Activated T-helper 1 cell treated with Interleukin-2 at 50 U/mL for 16 hours (primary cell): ENCODE measurements at places on chromosomes 4 and X.

GRCh38 chr4:8131210-8131609, 27.4 kb downstream of the ABLIM2 start:
- DNase-seq, result no peak

- DNase-seq, result no peak
These were observed 250.8 kb upstream of the SFRP2 start for GRCh38 chr4:154039435-154040343.

DNA sequence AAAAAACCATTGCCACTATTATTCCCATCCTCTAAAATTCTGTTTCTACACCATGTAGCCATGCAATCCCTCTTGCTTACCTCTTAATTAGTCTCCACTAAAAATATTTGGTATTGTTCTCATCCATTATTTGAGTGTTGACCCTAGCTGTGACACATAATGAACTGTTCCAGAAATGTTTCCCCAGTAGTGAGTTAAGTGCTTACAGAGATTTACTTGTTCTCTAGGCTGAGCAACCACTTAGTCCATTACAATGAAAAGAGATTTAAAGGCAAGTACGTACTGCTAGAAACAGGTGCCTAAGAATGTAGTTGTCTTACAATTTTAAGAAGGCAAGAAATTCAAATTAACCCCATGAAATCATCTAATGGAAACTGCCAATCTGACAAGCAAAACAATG, 112.7 kb upstream of the PTPN13 start:
- no peak for DNase-seq

GRCh38 chr4:153212736-153213135, 8.5 kb downstream of the TRIM2 start:
- DNase-seq, result no peak

GRCh38 chr4:113732967-113733527, 28.5 kb downstream of the CAMK2D start:
- DNase-seq, result no peak

GRCh38 chr4:20493761-20494353, 206.4 kb upstream of the PACRGL start:
- no peak for DNase-seq

GRCh38 chr4:80462621-80463091, 127.1 kb downstream of the CFAP299 start:
- no peak for DNase-seq

GRCh38 chr4:153573881-153574802, 108.0 kb downstream of the TMEM131L start:
- DNase-seq, result peak; percentile 38

DNA sequence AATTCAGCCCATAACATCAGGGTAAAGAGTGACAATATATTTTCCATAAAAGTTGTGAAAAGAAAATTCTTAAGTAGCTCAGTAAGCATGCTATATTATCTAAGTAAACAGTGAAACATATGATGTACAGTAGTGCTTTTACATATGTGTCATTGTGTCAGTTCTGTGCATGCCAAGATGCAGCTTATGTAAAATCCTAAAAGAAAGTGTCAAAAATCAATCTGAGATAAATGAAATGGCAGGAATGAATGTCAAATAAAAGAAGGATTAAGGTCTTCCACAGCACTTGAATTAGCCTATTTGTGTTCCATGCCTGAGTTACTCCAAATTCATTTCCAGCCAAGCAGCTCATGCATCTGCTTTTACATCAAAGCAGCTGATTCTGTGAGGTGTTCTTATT, 452.7 kb upstream of the HS3ST1 start:
- DNase-seq, result no peak

- DNase-seq, result peak; percentile 2
These were observed 80.6 kb downstream of the PBDC1 start for GRCh38 chrX:76253432-76253831.

GRCh38 chrX:8971116-8971515, 62.8 kb downstream of the FAM9B start:
- DNase-seq, result no peak

DNA sequence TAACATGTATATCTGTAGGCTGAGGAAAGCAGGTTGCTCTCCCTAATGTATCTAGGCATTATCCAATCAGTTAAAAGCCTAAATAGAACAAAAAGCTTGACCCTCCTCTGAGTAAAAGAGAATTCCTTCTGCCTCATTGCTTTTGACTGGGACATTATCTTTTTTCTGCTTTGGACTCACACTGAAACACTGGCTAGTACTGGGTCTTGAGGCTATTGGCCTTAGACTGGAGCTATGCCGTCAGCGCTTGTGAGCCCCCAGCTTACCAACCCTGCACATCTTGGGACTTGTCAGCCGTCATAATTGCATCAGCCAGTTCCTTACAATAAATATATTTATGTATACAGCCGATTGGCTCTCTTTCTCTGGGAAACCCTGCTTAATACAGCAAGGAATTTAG, 206.8 kb upstream of the ARHGAP24 start:
- DNase-seq, result no peak

DNA sequence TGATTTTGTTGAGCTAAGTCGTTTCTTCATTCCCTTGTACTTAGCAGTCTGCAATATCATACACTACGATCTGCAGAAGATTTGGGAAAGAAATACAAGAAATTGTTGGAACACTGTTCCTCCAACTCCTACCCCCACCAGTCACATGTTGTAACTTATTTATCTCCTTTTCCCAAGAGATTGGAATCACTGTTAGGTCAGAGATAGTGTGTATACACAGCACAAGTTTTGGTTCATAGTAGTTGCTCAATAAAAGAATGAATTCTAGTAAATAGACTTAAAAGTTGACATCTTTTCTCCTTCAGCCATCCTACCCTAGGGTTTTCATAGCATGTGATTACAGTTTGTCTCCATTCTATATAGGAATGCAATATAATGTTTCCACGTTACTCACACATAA, 68.8 kb downstream of the ARFIP1 start:
- DNase-seq, result no peak

GRCh38 chr4:47640911-47641310, 155.8 kb downstream of the ATP10D start:
- DNase-seq, result no peak

- DNase-seq, result no peak
These were observed 5.1 kb upstream of the TNIP2 start for GRCh38 chr4:2761035-2761923.

- DNase-seq, result no peak
These were observed 45.8 kb downstream of the KDR start for GRCh38 chr4:55079451-55080173.

GRCh38 chr4:34039766-34040165, 2204.5 kb downstream of the ARAP2 start:
- DNase-seq, result no peak

GRCh38 chr4:47926667-47927258, 12.4 kb upstream of the NFXL1 start:
- DNase-seq, result peak; percentile 14

GRCh38 chr4:38173935-38174518, 213.8 kb downstream of the PTTG2 start:
- DNase-seq, result no peak

DNA sequence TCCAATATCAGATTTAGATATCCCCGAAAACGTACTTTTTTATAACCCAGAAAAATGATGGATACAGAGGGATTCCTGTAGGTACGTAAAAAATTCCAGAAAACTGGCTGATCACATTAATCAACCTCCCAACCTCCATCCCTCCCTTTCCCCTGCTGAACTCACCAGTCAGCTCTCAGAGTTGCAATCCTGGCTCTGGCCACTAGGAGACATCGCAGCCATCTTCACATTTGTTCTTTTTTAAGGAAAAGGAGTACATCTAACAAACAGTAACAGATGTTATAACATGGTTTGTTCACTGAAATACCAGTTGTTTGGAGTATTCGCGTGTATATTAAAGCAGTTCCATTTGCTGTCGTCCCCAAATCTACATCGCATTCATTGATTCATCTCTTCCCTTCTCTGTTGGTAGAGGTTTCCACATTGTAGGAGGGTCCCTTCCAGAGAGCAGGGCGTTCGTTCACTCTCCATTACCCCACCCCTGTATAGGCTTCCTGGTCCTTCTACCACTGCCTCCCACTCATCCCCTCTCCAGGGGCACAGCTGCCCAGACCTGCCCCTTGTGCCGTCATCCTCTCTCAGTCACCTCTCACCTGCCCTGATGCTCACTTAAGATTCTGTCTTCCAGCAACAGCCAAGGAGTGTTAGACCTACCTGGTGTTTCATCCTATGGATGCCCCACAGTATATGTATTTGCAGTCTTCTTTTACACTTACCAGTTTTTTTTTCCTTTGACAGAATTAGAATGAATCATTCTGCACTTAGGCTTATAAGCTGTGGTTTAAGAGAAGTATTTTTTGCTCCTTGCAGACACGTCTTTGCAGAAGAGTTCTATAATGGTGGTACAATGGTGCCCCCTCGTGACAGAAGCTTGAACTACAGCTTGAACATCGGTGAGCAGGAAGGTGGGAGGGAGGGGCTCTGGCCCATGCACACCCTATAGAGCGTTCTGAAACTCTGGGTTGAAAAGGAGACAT, 36.8 kb upstream of the RAB40AL start:
- DNase-seq, result peak; percentile 42

- peak; percentile 15 for DNase-seq
These were observed 367.0 kb downstream of the BCOR start for GRCh38 chrX:39730662-39731329.

DNA sequence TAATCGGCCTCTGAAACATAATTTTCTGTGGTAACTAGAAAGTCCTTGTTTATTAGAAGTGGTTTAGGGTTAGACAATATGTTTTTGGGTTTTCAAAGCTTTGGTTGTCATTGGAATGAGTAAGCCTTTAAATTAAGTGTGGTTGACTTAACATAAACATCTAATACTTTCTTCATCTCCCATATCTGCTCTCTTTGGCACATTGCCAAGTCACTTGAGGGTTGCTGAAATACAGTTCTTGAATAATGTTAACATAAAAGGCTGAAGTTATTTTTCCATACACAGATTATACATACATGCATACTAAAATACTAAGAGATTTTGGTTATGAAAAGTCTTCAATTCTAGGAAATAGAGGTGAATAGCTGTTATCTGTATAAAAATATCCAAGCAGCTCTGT, 241.7 kb upstream of the BMP3 start:
- no peak for DNase-seq

- no peak for DNase-seq
These were observed 134.4 kb downstream of the AFF1 start for GRCh38 chr4:87069037-87069742.

DNA sequence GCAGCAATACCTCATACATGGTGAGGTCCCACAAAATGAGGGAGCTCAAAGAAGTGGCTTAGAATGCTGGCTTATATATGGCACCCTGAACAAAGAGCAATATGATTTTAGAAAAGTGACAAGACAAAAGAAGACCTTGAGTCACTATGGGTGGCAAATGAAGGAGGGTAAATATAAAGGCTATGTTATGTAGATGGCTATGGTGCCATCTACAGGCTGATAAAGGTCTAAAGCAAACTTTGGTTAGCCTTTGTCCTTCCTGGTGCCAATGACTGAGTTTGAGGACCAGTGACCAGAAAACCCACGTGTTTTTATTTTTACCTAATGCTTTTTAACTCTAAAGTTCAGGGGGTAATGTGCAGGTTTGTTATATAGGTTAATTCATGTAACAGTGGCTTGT, 151.8 kb downstream of the CCNG2 start:
- DNase-seq, result no peak

- DNase-seq, result no peak
These were observed 1.3 kb downstream of the SLC6A8 start for GRCh38 chrX:153688911-153689590.

GRCh38 chr4:47075262-47075661, 43.9 kb downstream of the GABRB1 start:
- DNase-seq, result no peak

GRCh38 chr4:6196324-6196723, 4.0 kb downstream of the JAKMIP1 start:
- DNase-seq, result no peak
